Adipocyte (in vitro differentiated cells): ENCODE measurements at places on chromosomes 1 and 21.

- DNase-seq: no peak
Measured at GRCh38 chr1:21530368-21531016, 21.3 kb downstream of the ALPL start.

- no peak for DNase-seq
Measured at GRCh38 chr1:111596499-111596898, 23.1 kb upstream of the RAP1A start.

DNA sequence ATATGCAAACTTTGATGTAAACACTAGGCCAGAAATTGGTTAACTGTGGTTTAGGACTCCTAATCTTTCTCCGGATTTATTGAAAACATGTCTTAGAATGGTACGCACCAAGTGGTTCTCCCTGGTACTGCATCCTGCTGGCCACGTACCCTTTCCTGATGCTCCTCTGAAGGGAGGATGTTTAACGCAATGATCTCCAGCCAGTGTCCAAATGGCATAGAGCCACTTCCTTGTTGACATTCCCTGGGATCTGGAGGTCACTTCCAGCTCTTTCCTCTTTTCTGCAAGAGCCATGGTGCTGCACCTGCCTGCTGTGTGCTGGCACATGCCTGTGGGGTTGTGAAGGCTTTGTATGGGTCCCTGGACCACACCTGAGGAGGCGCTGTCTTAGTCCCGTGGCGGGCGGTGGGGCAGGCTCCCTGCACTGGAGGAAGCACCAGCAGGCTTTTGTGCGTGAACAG, 53.9 kb downstream of the GALNT2 start:
- no peak for DNase-seq

DNA sequence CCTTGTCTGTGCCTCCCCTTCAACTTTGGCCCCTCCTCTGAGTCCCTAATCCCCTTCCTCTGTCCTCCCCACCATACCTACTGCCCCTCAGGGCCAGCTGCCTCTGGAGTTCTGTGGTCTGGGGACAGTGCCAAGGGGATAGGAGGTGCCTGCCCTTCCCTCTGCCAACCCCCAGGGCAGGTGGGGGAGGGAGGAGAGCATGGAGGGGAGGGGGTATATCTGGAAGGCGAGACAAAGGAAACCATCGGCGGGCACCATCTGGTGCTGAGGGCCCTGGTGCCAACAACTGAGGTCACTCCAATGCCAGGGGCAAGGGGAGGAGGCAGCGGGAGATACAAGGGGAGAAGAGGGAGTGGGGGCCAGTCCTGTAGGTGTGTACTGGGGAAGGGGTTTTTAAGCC, 9.6 kb downstream of the RAB25 start:
- no peak for DNase-seq

- DNase-seq: no peak
Measured at GRCh38 chr1:155242805-155243358, 12.4 kb downstream of the ENTREP3 start.

DNA sequence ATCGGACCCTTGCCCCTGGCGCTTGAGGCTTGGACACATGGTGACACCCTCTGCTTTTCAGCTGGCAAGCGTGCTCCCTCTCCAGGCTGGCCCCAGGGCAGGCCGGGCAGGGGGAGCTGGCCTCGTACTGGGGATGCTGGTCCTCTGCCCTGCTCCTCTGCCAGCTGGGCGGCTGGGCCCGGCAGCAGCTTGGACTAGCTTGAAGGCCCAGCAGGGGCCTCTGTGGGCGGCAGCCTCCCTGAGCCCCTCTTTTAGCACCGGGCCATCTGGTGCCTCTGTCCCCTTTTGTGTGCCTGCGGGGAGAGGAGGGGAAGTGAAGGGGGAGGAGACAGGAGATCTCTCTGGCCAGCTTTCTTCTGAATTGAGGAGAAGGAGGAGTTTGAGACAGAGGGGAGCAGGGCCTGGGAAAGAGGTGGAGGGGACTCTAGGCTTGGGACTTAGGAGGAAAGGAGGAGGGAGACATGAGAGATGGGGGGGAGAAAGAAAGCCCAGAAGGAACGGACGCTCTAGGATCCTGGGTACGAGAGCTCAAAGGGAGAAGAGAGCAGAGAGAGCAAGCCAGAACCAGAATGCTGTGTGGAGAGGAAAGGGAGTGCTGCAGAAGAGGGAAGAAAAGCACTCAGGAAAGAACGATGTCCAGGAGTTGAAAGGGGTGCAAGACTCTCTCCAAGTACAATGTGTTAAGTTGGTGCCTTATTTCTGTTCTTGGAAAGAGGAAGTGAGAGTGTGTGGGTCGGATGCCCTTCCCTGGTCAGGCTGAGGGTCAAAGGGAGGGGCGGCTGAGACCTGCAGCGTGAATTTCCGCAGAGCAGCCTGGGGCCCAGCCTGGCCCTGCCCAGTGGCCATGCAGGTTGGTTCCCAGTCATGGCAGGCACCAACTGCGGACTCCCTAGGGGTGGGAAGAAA, 40.3 kb downstream of the IER5 start:
- DNase-seq: no peak

DNA sequence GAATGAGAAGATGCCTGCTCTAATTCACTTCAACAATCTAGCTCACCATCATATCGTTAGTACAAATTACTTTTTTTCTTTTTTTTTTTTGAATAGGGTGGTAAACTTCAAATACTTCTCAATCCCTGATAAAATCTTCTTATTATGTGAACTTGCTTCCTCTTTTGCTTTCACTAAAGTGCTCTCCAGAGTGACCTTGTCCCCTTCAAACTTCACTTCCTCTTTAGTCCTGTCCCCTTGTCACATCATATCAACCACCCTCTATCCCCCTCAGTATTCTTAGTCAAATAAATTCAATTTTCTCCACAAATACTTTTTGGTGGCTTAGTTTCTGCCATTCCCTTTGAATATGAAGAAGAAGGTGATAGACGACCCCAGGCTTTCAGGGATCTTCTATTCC, 124.9 kb upstream of the PLXNA2 start:
- DNase-seq: no peak

GRCh38 chr1:36603461-36603860, 120.7 kb upstream of the CSF3R start:
- DNase-seq: no peak
